ENCODE measurements at places on chromosomes 3 and 15. TPM values are rescaled to one million over a fixed set of nuclear protein-coding genes. Genes with fewer than 3 reads are reported as not detected.

The NEK4 gene
- total RNA-seq = 17.5 TPM

The EXD1 gene
- total RNA-seq = not detected

DNA sequence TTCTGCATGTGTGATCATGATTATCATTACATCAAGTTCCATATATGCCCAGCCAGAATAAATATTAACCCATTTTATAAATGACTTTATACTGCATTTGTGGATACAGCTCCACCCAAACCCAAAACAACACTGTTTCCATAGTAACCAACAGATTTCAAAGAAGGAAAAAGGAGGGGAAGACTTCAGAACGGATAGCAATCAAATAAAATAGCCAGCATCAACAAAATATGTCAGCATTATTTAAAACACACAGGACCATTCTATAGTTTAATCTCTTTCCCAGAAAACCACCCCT, 114.4 kb downstream of the FOXP1 start:
- no peak for DNase-seq

The PRRT3 gene
- 5.8 TPM for total RNA-seq

- DNase-seq = no peak
These were observed 107.3 kb upstream of the PTPRG start for GRCh38 chr3:61454006-61454585.

- no peak for DNase-seq
These were observed at the start of gene ANKRD34C for GRCh38 chr15:79282371-79283251. ANKRD34C (plus strand) TSS chr15:79282722; CDS start chr15:79293285, 10,563 bp downstream.

DNA sequence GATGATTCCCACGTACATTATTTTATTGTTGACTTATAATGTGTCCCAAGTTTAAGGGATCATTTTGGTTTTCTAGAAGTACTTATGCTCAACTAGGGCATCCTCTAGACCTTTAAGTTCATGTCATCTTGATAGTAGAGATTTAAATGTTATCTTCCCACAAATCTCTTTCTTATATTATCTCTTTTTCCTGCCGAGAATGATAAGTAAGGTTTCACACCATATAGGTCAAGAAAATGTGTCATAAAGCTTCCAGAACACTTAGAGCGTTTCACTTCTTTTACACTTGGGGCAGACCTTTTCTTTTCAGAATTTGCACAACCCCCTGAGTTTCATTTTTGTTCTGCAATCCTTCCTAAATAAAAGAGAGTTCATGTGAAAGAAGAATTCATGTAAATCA, 142.0 kb upstream of the CBLB start:
- no peak for DNase-seq

The LINGO1 gene
- 4.6 TPM for total RNA-seq

The PLSCR2 gene
- 2.9 TPM for total RNA-seq

DNA sequence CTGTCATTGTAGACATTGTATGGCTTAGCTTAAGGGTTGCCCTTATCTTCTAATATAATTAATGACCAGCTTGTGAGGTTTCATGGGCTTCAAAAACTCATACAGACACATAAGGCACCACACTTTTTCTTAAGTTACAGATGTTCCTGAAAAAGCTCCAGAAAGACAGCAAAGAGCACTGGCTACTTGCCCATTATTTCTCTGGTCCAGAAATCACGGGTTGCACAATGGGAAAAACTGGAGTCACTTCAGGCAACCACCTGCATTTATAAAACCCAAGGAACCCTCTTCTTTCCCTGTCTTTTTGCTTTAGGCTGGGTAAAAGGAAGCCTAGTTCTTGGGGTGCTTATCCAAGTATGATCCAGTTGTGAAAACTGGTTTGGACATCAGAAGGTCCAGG, 2.3 kb upstream of the COL6A6 start:
- no peak for DNase-seq

DNA sequence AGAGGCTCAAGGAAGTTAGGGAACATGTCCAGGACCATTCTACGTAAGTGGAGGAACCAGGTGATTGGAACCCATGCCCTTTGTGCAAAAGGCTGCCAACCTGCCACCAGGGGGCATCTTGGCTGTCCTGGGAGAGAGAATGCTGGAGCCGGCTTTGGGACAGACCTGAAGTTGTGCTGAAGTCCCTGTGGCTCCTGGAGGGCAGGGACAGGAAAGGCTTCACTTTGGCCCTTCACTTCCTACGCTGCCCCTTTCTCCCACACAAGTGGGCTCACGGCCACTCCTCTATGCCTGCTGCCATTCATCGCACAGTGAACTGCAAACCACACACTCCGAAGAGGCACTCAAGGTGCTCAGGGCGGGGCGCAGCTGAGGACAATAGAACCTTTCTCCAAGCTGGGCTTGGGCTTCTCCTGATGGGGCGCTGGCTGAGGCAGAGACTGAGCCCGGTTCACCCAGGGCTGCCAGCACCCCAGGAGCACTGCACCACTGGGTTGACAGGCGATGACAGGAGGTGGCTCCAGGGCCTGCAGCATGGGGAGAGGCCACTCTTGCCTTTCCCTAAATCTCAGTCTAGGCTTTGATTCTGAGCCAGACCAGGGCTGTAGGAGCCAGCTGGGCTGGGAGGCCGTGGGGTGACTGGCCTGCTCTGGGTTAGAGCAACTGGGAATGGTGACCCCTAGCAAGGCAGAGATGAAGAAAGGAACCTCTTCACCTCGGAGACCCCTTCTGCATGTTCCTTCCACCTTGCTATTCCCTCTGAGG, 8.4 kb downstream of the SHF start:
- DNase-seq = no peak

DNA sequence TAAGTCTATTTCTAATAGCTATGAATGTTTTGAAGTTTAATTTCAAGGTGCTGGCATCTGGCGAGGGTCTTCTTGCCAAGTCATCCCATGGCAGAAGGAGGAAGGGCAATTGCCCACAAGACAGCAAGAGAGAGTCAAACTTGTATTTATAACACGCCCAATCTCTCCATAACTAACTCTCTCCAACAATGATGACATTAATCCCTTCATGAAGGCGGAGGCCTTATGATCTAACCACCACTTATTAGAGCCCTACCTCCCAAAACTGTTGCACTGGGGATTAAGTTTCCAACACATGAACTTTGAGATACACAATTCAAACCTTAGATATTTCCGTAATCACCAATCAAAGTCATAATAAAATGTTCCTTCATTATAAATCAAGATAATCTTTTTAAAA, 406.9 kb downstream of the CNTN6 start:
- DNase-seq = no peak

- DNase-seq = no peak
These were observed 319.6 kb downstream of the ZBTB20 start for GRCh38 chr3:114827495-114827894.

The RPUSD3 gene
- 41.3 TPM for total RNA-seq

DNA sequence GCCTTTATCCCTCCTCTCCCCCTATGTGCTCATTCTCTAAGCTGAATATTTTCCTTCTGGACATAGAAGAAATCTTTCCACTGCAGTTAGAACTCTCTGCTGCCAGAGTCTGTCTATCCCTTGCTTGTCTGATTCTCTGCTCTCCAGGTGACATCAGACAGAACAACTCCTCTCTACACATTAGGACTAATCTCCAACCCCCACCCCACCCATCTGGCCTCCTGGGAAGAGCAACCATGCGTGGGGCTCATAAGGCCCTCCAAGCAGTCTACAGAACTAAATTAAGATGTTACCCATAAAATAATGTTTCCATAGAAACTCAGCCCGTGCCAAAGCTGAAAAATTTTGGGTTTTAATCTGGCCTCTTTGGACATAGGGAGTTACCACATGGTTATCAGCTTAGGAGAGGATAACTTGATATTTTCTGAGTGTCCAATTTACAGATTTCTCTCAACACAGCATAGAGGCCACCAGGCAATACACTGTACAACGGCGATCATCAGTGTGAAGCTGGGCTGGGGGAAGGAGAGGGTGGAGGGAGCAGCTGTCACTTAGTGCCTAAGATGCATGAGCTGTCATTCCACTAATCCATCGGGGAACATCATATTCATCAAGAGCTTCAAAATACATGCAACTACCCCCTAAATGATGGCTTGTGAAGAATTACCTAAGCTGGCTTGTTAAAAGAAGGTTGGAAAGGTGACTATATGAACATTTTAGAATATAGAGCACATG, 199.4 kb downstream of the CLSTN2 start:
- DNase-seq = no peak

The RFT1 gene
- total RNA-seq = 7.0 TPM

The TMEM43 gene
- 195 TPM for total RNA-seq

DNA sequence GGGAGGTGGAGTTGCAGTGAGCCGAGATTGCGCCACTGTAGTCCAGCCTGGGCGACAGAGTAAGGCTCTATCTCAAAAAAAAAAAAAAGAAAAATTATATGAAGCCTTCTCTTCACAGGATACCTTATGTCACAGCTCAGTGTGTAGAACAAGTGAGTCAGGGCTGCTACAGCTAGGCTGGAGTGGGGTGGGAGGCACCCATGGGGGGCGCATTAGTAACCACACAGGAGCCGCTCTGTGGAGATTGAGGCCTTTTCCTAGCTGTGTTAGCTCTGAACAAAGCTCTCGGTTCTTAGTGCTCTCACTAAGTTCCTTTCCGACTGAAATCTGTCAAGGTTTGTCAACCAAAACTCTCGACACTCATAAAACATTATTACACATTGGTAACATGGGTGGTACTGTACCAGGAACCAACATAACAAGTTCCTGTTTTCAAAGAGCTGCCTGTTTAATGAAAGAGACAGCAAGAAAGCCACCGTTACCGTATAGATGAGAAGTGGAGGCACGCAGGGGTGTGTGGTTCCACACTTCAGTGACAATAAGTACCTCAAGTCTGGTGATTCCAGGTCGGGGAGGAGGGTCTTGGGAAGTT, 4.5 kb downstream of the LRRC31 start:
- no peak for DNase-seq

DNA sequence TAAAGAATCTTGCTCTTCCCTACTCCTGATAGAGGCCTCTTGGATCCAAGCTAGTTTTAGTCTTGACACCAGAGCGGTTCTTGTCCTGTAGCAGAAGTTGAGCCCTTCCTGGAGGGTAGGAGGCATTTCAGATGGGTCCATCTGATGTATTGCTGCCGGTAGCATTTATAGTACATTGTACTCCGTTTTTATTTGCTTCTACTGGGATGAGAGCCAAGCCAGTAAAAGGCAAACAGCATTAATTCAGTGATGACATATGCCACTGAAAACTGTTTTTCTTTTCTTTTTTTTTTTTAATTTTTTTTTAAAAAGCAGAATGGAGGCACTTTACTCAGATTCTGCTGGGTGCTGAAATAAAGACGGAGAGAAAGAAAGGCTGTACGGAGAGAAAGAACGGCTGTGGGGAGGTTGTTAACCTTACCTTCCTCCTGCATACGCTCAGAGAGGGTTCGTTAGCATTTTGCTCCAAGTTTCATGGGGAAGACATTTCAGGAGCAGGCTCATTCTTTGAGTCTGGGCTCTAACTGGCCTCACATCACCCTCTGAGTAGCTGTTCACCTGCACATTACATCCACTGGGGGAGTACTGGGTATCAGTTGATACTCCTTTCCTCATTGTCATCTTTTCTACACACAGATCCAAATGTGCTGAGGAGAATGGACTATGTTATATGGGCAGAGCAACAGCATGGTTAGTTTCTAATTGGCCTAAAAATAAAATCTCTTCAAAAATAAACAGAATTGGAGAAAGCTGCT, 161.5 kb downstream of the FEZF2 start:
- DNase-seq = no peak

The SLC22A13 gene
- 0.99 TPM for total RNA-seq

GRCh38 chr3:197748597-197749314, 927 bp upstream of the FYTTD1 start:
- no peak for DNase-seq

DNA sequence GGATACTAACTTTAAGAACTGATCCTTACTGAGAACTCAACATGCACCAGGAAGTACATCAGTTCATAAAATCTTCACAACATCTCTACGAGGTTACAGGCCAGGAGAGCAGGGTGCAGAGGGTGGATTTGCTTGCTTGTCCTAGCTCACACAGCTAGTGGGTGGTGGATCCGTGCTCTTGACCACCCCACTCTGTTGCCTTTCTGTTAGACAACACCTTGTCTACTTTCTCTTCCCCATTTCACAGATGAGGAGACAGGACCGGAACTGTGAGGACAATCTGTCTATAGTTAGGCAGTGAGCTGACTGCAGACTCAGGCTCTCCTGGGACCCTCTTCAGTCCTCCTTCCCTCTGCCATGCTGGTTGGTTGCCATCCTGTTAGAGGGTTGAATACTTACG, 221.7 kb upstream of the TLE3 start:
- DNase-seq = no peak

Measured in thoracic aorta (tissue), 2 donors.